Common myeloid progenitor, CD34-positive (primary cell): ENCODE measurements at places on chromosomes 7 and 10.

DNA sequence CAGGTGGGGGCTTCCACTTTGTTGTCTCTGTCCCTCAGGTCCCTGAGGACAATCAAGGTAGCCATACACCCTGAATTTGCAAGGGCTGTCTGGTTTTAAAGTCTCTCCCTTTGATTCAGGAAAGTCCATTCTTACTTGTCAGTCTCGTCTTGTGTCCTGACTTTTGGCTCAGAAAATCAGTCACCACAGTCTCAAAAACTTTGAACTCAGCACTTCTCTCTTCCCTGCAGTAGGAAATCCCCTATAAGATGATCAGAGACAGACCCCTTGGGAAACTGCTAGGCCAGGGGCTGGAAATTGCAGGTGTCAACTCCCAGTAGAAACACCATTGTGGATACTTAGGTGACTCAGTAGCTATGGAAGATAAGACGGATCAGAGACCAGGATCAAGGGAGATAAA lies 73.1 kb downstream of the CDC123 start:
- peak; percentile 8 for DNase-seq

DNA sequence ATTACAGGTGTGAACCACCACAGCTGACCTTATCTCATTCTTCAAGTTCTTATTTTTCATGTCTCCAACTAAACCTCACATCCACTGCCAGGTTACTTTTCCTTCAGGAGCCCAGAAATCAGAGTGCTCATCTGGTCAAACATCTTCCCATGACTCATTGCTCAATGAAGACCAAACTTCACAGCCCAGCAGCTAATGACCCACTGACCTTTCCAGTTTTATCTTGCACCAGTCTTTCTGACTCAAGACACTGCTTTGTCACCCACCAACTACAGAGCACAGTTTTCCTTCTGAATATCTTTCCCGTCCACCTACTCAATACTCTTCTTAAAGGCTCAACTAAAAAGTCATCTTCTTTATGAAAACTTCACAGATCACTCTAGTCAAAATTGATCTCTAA lies 245.1 kb downstream of the CHCHD3 start:
- DNase-seq: no peak

GRCh38 chr10:130109796-130110245 lies 809 bp downstream of the C10orf143 start:
- DNase-seq: peak; percentile 93

DNA sequence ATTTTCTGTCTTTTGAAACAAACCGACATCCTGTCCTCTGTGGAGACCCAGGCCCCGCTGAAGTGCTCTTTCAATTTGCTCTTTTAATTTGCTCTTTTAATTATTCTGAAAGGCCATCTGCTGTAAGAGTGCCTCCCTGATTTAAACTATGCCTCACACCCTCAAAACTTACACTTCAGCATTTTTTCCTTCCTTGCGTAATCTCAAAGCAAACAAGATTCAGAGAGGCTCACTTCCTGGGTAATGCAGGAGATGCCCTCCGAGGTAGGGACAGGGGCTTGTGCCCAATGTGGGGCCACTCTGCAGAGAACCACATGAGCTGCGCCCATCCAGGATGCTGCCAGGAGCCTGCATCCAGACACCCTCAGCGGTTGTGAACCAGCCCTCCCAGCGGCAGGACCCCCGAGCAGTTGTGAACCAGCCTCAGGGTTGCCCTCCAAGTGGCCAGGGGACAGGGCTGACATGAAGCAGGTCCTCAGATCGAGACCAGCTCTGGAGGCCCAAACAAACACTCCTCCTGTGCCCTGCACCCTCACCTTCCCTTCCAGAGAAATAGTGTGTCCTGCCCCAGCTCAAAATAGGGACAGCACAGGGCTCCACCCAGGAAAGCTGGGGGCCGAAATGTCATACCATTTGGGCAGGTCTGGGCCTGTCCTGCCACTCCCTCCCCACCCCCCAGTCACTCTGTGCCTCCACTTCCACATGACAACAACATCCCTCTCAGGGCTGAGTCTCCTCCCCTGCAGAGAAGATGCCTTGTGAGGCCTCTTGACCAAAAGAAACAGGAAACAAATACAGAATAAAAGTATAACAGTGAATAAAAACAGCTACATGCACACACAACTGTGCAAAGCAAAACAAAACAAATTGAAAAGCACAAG lies 190.4 kb downstream of the PTPRN2 start:
- DNase-seq: no peak

DNA sequence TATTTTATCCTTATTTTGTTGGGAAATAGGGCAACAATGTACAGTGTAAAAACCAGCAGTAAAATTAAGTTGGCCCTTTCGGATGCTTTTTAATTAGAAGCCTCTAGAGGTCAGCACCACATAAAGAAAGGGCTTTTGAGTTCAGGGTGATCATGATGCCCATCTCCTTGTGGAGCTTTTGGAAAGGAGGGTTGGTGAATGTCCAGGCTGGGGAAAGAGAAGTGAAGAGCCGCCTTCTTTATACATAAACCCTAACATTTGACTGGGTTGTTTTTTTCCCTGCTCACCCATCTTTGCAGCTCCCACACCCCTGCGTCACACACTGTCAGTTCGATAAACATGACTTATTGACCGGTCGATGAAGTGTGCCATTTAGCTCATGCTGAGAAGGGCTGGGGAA lies 29.8 kb downstream of the MTURN start:
- peak; percentile 57 for DNase-seq

DNA sequence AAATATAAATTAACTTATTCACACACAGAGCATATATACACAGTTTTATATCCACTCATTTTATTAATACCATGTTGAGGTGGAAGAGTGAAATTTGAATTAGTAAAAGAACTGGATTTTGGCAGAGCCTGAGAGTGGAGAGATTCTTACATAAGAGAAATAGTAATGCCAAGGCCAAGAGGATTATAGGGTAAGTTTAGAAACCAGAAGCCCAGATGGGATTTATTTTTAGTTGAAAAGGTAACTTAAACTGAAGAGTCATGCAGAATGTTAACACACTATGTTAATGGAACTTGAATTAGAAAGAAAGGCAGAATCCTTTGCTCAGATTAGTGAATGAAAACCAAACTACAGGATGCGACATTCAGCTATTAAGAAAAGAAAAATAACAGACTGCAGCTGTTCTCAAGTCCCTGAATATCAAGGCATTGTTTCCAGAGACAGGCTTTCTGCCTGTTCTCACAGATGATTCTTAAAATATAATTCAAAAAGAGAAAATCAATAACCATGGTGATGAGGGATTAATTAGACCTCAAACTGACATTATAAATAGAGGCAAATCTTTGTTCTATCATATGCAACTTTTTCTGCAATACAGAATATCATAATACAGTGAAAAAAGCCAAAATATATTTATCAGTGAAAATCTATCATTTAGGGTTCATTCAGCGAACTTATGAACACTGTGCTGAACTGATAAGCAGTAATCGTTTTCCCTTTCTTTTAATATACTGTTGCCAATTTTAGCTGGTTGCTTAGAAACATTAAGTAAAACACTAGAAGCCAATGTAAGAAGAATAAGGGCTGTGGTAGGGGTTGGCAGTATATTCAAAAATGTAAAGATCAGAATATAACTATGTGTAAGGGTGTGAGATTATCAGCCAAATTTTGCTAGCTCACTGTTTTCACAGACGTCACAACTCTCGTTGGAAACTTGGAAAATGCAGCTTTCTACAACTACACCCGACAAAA lies 34.4 kb downstream of the HECTD2 start:
- no peak for DNase-seq

DNA sequence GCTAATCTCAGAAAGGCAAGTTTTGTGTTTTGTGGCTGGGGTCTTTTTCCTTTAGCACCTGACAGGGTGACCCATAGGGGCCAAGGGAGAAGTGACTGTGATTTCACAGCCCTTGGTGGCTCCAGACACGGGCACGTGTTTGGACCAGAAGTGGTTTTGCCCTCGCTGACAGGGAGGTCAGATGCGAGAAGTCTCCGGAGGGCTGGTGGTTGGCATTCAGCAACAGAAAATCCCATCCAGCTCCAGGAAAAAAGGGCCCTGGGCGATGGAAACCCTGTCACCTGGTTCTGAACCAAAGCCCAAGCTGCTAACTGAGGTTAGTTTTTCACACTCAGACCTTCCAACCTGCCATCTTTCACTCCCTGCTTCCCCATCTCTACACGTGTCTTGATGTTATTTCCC lies 272.9 kb downstream of the TRIL start:
- no peak for DNase-seq

DNA sequence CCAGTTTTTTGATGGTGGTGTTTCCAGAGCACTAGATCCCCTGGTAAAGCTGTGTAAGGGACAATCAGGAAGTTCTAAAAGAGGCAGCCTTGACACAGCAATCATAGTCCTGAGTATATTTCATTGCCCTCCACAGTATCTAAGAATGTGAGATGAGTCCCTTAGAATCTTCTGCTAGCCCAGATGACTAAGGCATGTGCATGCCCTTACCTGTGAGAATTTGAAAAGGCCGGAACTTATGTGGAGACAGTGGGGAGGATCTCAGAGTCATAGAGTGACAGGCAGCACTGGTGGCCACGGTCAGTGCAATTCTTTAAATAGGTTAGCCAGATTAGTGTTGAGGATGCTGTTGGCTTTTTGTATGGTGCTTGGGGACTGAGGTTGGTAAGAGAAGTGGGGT lies 361.4 kb upstream of the VSTM2A start:
- no peak for DNase-seq

DNA sequence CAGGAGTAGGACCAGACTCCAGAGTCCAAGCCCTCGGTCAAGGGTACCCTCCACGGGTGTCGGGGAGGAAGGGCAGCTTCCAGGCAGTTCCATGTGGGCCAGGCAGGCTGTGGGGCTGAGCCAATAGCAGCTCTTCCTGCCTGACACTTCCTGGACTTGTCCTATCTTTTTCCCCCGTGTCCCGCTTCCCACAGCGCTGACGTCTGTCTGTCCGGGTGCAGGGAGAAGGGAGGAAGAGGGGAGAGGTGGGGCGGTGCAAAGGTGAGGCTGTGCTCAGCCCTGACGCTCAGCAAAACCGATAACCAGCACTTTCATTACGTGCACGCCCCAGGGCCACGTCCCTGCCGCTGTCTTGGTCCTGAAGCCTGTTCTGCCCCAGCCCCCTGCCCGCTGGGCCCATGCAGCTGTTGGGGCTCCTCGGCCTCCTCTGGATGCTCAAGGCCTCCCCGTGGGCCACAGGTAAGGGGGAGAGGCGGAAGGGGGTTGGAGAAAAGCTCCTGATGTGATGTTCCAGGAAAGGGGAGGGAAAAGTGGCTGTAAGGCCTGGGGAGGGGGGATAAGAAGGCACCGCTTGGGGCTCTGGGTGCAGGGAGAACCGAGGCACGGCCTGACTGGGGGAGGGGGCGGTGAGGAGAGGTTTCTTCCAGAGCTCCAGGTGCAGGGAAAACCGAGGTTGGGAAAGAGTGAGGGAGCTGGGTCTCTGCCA lies at the start of gene MUC3A:
Gene MUC3A (plus strand): TSS at position 308 of the 706 bp plus-strand sequence. CDS start 91 bp downstream, at position 399.
- no peak for DNase-seq
